ENCODE measurements at places on chromosomes 7 and 10.

GRCh38 chr7:90270431-90271178, 25.6 kb downstream of the CFAP69 start:
- DNase-seq: no peak

DNA sequence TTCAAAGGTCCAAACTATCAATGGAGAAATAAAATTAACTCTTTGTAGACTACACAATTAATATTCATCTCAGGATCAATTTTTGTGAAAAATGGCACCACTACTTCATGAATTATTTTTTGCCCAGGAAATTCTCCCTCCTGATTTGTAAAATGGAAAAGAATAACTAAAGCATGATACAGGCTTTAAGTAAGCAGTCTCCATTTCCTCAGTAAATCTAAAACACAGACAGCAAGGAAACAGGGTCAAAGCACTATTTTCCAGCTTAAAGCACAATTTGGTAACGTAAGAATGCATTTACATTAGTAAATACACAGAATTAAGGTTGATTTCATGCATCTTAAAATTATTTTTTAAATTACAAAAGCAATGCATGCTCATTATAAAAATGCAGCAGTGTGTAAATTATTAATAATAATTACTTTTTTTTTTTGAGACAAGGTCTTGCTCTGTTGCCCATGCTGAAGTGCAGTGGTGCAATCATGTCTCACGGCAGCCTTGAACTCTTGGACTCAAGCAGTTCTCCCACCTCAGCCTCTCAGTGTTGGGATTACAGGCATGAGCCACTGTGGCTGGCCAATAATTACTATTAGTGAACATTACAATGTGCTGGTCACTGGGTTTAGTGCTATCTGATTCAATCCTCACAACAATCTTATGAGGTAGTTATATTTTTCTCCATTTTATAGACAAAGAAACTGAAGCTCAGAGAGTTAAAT, 26.1 kb upstream of the VCL start:
- no peak for DNase-seq

- no peak for DNase-seq
These were observed 21.0 kb downstream of the SLC13A4 start for GRCh38 chr7:135706858-135707569.

- DNase-seq: no peak
These were observed 513.7 kb downstream of the RPS24 start for GRCh38 chr10:78547397-78547796.

DNA sequence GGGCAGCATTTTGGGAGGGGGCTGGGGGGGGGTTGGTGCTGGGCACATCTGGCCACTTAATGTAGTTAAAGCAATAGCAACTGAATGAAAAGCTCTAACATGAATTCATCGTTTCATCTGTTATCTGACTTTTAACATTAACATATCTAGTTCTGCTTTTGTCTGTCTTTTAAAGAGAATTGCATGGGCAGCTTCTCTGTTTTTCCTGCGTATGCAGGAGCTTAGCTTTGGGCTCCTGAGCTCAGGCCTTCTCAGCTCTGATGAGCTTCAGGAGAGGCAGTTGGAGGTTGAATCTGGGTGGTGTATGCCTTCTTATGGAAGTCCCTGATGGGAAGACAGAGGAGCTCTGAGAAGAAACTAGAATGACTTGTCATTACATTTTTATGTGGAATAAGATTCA, 58.4 kb downstream of the DNAJB6 start:
- DNase-seq: no peak

GRCh38 chr7:8197994-8198698, 63.8 kb downstream of the ICA1 start:
- DNase-seq: no peak

DNA sequence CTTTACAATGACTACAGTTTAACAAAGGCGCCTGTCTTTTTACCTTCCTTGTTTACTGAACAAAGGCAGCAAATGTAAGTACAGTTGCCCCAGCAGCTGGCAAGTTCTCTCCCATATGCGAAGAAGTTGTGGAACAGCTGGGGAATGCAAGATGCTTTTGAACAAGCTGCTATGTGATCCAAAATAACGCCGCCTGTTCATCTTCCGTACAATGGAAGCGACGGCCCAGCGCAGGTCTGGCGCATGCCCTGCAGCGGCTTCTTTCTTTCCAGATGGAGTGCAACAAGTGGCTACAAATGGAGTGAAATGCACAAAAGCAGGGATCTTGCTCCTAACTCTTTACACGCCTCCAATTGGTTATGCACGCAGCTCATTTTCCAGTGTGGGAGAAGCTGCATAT, 97.0 kb upstream of the SVIL start:
- no peak for DNase-seq

- no peak for DNase-seq
These were observed 627 bp upstream of the FLNC start for GRCh38 chr7:128829391-128830166.

GRCh38 chr7:150374026-150374425, 5.1 kb upstream of the ZNF775 start:
- no peak for DNase-seq

DNA sequence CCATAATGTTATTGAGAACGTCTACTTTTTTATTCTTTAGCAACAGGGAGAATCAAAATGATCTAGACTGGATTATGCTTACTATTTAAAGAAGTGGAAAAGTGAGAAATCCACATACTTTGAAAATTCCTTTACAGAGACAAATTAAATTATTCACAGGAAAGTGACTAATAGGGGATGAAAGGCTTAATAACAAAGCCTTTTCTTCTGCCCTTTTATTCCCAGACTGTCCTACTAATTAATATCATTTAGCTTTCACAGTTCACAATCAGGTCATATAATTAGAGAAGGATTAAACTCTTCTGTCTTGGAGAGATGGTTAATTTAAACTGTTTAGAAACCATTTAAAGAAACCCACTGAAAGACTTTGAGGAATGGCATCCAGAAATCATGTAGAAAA, 58.8 kb downstream of the ARL4A start:
- no peak for DNase-seq

- no peak for DNase-seq
These were observed 36.9 kb upstream of the NPFFR1 start for GRCh38 chr10:70320751-70321150.

GRCh38 chr10:101046332-101047238, 15.2 kb upstream of the KAZALD1 start:
- DNase-seq: no peak

DNA sequence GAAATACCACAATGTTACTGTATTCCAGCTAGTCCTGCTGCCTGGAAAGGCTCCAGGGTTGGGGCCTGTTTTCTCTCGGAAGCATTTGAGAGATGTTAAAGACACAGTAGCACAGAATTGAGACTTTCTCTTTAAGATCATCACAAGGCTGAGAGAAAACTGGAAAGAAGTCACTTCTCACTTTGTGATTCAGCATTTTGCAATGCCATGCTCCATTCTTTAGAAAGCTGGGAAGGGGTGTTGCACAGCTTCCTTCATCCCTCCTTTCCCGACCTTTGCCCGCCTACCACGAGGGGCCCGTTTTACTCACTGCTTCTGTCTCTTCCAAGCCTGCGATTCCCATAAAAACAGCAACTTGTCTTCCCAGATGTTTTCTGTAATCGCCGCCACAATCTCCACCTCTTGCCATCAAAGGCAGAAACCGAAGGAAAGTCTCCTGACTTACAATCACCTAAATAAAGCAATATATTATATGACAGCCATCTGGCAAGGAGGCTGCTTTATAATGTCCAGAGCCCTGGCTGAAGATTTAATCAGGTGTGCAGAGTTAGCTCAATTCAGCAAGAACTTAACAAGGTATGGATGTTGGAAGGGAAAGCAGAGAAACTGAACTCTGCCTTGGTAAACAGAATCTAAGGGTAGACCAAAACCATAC, 18.9 kb downstream of the NOD1 start:
- DNase-seq: peak; percentile 77

DNA sequence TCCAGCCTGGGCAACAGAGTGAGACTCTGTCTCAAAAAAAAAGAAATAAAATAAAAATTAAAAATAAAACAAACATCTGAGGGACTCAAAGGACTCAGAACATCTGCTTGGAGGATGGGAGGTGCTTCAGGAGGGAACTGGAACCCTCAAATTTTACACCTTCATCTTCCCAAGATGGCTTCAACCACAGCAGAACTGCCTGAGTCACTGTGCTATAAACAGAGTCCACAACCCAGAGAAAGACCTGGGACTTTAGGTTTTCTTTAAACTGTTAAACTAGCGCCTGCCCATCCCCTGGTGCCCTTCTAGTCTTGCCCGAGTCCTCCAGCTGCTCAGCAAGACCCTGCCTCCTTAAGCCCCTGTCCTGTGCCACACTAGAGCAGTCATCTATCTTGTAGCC, 40.8 kb downstream of the RGS10 start:
- no peak for DNase-seq

DNA sequence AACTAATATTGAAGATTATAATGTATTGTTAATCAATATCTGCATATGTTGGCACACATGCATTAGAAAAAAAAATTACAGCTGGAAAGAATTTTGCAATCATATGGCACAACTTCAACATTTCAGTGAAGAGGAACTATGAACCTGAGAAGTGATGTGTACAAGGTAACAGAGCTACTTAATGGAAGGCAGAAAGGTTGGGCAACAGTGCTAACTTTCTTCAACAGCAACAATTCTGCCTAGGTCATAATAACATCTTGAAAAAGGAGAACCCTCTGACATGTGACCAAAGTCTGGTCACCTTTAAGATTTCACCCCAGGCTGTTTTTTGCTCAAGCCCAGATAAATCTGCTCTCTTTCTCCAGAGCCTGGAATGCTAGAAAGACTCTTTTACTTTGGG, 47.9 kb upstream of the SKAP2 start:
- no peak for DNase-seq

DNA sequence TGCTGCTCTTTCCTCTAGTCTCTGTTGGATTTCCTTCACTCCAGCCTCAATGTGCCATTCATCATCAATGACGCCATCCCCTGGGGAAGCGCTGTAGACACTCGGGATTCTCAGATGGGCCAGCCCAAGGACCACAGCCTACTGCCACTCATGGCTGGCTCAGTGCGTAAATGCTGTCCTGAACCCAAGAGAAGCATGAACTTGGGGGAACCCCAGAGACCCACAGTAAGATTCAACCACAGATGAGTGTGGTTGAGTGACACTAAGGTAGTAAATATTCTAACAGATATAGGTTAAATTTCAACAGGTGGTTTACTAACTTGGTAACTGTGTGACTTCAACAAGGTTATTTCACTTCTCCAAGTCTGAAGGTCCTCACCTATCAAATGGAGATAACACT, 304.1 kb downstream of the GRM8 start:
- DNase-seq: no peak

DNA sequence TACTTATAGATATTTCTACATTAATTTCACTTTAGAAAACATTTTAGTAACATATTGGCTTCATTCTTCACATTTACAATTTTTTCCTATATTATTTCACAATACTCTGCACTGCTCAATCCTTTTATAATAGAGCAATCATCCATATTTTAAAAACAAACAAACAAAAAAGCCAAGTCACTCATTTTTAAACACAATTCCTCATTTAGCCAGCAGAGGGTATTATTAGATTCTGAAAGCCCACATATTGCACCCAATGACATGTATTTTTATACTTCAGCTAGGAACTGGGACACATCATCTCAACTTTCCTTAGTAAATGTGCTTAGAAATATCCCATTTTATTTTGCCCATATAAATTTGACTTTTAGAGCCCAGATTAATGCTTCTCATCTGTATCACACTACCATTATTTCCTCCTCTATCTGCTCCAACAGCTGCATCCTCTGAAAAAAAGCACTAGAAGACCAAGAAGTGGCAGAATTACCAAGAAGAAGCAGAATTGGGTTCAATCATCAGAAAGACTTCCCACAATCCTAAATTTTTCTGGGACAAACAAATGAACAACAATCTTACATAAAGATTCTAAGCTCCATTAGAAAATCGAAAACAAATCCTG, 29.5 kb downstream of the CTNNA3 start:
- DNase-seq: no peak

- no peak for DNase-seq
These were observed 79.2 kb downstream of the ADCY1 start for GRCh38 chr7:45653209-45653907.

GRCh38 chr10:29426420-29426819, 137.6 kb downstream of the LYZL1 start:
- DNase-seq: no peak

GRCh38 chr7:66950311-66950710, 29.3 kb downstream of the TMEM248 start:
- no peak for DNase-seq

DNA sequence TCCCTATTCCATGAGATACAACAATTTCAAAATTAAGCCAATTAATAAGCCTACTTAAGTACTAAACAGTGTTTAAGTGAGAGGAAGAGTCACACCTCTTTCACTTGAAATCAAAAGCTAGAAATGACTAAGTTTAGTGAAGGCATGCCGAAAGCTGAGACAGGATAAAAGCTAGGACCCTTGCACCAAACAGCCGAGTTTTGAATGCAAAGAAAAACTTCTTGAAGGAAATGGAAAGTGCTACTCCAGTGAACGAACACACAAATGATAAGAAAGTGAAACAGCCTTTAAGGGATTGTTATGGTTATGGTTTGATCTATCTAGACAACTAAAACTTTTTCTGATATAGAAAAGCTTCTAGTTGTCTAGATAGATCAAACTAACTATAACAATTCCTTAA, 135.4 kb upstream of the KMT2E start:
- DNase-seq: no peak

GRCh38 chr10:113384181-113384580, 168.7 kb upstream of the HABP2 start:
- no peak for DNase-seq

GRCh38 chr7:55211726-55212125, 153.4 kb upstream of the LANCL2 start:
- DNase-seq: no peak

- DNase-seq: no peak
These were observed 164.7 kb downstream of the ADAM12 start for GRCh38 chr10:126223512-126224067.

DNA sequence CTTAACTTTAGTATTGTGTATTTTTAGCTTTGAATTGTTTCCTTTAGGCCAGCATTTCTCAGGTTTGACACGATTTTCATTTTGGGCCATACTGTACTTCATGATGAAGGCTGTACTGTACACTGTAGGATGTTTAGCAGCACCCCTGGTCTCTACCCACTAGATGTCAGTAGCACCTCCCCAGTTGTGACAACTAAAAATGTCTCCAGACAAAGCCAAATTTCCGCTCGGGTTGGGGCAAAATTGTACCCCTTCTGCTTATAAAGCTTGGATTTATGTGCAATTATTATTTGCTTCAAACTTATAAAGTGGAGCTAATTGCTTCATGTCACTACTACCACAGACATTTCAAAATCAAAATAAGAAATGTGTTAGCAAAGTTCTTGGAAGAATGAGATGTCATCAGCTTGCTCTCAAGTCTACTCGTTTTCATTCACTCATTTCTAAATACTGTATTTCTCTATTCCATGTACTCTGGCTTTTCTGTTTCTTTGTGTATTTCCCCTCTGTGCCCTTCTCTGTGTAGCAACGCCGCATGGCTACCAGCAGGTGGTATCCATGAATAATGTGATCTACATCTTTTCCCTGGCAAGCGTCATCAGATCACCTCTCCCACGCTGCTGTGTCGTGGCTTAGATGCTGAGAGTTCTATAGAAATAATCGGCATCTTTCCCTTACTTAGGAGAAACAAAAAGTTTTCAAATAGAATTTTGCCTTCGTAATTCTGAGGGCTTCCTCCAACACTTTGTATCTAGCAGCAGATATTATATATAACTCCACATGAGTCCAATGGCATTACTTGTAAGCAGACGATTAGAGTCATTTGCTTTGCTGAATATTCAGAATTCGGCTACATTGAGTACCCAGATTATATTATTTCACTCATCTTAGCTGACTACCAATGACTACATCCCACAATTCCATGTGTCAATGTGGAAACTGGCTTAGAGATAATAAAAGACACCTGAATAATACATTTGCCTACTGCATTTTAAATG, 47.8 kb upstream of the CALCR start:
- no peak for DNase-seq
